ENCODE measurements at places on chromosomes 13 and 19.

DNA sequence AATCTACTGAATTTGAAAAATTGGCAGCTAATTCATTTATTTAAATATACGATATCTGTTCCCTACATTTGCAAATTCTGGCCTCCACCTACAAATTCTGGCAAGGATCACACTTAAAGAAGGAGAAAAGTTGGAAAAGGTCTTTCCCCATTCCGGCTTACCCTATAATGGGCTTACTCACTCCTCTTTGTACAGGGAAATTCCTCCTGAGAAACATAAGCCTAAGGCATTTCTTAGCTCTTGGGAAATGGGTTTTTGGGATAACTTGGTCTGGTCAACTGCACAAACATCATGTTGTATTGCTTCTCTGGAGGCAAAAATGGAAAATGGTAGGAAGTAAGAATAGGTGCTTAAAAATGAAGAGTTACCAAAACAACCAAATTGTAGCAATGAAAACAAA is 25.5 kb downstream of the KCTD12 start:
- no peak for DNase-seq

DNA sequence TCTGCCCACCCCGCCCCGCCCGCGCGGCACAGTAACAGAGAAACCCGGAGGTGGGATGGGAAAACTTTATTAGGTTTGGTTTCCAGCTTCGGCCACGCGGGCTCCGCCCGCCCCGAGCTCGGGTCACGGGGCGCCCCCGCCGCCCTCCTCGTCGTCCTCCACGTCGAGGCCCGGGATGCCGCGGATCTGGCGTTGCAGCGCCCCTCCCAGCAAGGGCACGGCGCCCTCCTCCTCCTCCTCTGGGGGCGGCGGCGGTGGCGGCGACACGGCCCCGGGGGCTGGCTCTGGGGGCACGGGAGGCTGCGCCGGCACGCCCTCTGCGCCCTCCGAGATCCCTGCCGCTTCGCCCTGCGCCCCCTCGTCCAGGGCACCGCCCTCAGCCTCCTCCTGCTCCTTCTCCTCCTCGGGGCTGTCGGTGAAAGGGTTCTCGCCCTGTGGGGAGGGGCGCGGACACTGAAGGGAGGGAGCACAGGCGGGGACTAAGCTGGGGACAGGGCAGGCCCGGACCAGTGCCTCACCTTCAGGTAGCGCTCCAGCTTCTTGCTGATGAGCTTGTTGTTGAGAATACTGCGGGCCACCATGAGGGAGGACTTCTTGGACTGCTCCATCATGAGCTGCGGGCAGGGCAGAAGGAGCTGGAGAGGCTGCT is 536 bp upstream of the AKAP8 start:
- DNase-seq, result no peak

GRCh38 chr13:23810685-23811240 is 78.4 kb downstream of the MIPEP start:
- DNase-seq, result no peak

GRCh38 chr19:50803633-50804419 is 13.6 kb downstream of the ACP4 start:
- no peak for DNase-seq

- DNase-seq, result no peak
Measured at GRCh38 chr13:91546900-91547299, 148.5 kb downstream of the GPC5 start.

DNA sequence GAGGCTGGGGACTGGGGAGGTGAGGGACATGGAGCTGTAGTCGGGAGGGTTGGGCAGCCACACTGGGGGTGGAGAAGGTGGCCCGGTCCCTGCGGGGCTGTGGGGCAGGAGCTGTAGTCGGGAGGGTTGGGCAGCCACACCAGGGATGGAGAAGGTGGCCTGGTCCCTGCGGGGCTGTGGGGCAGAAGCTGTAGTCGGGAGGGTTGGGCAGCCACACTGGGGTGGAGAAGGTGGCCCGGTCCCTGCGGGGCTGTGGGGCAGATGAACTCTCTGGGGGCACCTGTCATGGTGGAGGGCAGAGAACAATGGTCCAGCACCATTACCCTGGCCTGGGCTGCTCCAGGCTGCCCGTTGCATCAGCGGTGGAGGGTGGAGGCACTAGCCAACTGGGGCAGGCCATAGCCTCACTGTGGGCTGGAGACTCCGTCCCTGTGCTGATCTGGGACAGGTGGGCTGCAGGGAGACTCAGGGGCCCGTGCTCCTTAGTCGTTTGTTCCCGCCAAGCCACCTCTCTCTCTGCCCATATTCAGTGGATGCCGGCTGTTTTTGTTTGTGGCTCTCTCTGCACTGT is 51.4 kb downstream of the ATP11A start:
- DNase-seq, result no peak
